ENCODE measurements at places on chromosomes 16 and 17.

DNA sequence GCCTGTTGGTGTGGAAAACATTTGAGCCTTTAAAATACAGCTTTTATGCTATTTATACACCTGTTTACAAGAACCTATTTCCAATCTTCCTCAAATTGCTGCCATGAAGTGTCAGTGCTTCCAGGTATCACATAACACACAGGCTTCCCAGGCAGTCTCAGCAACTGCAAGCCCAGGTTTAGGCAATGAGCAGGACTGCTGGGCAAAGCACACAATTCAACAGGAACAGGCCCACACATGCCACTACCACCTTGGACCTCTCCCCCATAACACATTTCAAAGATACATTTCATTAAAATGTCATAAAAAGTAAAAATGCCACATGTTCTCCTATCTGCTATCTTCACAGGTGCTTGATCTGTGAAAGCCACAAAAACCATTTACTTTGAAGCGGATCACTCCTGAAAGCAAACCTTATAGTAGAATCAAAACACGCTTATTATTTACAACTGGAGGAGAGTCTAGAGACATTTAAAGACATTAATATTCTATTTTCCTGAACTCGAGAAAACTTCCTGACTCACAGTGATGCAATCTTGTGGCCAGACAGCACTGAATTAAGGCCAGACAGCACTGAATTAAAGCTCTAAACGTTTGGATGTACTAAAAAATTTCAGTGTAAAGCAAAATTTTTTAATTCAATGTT lies 31.5 kb downstream of the ANKFY1 start:
- DNase-seq = peak; percentile 62

GRCh38 chr17:14295676-14296075 lies 5.2 kb upstream of the HS3ST3B1 start:
- DNase-seq = no peak

DNA sequence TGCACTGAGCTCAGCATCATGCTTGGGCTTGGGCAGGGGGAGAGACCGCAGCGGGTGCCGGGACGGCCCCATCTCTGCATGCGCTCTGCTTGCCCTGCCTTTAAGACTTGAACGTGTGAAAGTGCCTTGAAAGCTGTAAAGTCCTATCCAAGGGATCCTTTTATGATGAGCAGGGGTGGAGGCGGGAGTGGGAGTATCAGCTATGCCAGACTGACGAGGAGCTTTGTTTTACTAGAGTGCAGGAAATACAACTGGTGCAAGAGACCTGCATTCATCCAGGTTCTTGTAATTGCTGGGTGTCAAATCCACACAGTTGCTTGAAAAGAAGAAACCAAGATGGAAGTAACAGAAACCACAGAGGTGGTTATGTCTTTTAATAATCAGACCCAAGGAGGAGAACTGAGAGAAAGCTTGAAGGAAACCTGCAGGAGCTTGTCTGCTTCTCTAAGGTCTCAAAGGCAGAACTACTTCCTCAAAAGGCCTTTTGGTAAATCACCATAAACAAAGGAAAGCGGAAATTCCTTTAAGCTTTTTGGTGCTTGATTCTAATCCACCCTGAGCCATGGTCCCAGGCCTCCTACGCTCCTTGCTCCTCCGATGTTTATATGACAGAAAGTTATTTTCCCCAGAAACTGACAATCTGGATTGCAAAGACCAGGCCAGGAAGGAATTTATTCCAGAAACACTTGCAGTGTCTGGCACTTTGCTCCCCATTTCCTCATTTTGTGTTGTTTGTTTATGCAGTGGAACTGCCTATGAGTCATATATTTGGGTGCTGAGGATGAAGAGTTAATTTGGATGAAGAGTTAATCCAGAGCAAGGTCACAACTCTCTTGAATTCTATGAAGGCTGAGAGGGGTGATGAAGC lies 51.3 kb upstream of the FBXO47 start:
- no peak for DNase-seq

GRCh38 chr16:82769845-82770244 lies 143.1 kb downstream of the CDH13 start:
- no peak for DNase-seq
